ENCODE measurements at places on chromosomes 3 and 15. TPM values are rescaled to one million over a fixed set of nuclear protein-coding genes. Genes with fewer than 3 reads are reported as not detected.
A peak's percentile ranks its signal among the peaks of the same experiment; 100 is the strongest.

The MYEF2 gene
- total RNA-seq = 25.8 TPM

The MYH15 gene
- 0.37 TPM for total RNA-seq

The ERC2 gene
- not detected for total RNA-seq

The VILL gene
- 18.3 TPM for total RNA-seq

The GP9 gene
- total RNA-seq = not detected

The FAM81A gene
- total RNA-seq = 2.5 TPM

The SAMMSON gene
- total RNA-seq = not detected

The FES gene
- total RNA-seq = 61.2 TPM

DNA sequence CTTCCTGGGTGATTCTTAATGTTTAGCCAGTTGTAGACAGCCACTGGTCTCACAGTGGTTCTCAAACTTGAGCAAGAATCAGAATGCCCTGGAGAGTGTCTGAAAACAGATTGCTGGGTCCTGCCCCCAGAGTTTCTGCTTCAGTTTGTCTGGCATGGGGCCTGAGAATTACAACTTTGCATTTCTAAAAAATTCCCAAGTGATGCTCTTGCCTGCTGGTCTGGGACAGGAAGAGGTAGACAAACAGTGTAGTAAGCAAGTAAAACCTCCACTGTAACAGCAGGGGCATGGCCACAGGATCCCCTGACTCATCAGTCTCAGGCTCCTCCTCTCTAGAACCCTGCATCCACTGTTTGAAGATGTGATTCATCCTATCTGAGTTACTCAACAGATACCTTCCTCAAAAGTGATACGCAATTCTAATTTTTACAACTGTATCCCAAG is 36.5 kb downstream of the DZIP1L start:
- peaks cover 32% of the 10 kb centered on the region for H3K4me1 ChIP-seq
- peaks cover 22% of the 10 kb centered on the region for H3K27me3 ChIP-seq
- no peaks in the 10 kb centered on the region for H3K36me3 ChIP-seq
- no peak for DNase-seq
- no peak overlapping the region for H3K27ac ChIP-seq

DNA sequence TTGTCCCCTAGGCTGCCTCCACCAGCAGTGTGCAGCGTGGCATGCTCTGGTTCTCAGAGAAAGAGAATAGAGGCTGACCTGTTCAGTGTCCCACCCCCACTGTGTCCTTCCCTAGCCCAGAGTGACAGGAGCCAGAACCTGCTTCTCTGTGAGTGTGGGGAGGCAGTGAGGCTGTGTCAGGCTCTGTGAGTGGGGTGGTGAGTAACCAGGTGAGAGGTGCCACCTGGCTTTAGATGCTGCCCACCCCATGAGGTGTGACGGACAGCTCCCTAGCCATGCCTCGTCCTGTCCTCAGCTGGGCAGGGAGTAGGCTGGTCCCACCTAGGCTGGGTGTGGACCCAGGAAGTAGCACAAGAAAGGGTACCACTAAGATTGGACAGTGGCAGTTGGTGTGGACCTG is 6.3 kb downstream of the TEX264 start:
- no peaks in the 10 kb centered on the region for H3K27me3 ChIP-seq
- H3K27ac ChIP-seq = peak overlapping the region; percentile 58
- peaks cover 93% of the 10 kb centered on the region for H3K4me1 ChIP-seq
- H3K4me3 ChIP-seq = no peak overlapping the region
- no peak for DNase-seq

DNA sequence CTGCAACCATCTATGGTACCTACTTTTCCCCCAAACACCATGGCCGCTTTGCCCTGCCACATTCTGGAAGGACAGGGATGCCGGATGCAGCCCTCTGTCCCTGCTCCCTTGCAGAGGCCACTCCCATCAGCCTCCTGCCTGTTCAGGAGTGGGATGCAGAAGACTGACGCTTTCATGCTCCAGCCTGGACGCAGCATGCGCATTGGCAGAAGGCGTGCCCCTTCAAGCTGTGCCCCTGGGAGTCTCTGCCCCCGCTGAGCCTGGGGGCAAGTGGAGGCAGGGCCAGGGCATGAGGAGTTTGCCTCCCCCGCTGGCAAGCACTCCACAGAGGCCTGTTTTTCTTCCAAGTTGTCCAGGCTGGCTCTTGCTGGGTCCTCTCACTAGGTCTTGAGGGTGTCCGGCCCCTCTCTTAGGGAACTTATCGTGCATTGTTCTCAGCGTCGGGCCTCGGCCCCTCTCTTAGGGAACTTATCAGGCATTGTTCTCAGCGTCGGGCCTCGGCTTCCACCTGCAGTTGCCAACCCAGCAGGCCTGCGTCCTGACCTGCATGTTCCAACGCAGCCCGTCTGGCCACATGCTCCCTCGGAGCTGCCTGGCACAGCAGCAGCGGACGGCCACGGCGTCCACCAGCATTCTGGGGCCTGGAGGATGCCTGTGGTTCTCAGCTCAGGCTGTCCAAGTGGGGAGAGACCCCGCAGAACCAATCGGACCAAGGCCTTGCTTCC is 14.6 kb upstream of the SNRPA1 start:
- H3K4me3 ChIP-seq = no peak overlapping the region
- DNase-seq = no peak
- H3K27me3 ChIP-seq = no peaks in the 10 kb centered on the region
- H3K4me1 ChIP-seq = no peaks in the 10 kb centered on the region

- no peak overlapping the region for H3K4me3 ChIP-seq
- H3K4me1 ChIP-seq = no peaks in the 10 kb centered on the region
- no peak overlapping the region for H3K27ac ChIP-seq
- DNase-seq = no peak
- peaks cover 2% of the 10 kb centered on the region for H3K36me3 ChIP-seq
Observed at GRCh38 chr3:153513236-153513635, 351.2 kb downstream of the RAP2B start.

DNA sequence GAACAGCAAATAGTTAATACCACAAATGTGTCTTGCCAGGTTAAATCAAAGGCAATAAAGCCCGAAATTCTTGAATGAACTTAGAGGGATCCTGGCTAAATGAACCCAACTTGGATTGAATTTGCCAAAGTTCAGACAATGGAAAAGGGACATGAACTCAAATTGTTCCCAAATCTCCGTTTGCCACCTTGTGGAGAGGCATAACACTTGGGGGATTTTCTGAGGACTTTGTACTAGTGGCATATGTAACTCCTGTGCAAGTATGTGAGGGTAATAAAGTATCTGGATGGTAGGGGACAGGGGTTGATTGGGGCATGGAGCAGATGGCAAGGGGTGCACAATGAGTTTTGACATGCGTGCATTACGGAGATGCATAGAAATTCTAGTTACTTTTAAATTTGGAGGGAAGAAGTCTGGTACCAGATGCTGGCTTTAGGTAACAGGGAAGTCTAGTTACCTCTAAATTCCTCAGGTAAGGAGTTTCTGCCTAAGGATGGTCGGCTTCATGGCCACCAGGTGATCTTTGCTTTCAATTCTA is 1.2 kb upstream of the TCAIM start:
- peaks cover 22% of the 10 kb centered on the region for H3K4me1 ChIP-seq
- peaks cover 9% of the 10 kb centered on the region for H3K36me3 ChIP-seq
- peaks cover 9% of the 10 kb centered on the region for H3K27me3 ChIP-seq
- H3K27ac ChIP-seq = peak overlapping the region; percentile 95

DNA sequence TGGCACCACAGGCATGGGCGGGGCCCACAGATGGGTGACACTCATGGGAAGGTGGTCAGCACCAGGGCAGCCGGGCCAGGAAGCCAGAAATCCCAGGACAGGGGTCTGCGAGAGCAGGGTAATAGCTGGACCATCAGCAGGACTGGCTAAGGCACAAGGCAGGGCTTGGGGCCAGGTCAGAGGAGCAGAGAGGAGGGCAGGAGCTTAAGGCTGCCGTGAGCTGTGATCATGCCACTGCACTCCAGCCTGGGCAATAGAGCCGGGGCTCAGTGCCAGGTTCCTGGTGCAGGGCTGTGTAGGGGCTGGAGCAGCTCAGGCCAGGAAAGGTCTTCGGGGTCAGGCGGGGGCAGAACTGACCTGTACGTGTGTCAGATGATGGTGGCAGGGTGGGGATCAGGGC is 64.2 kb upstream of the LINGO1 start:
- H3K4me1 ChIP-seq = no peaks in the 10 kb centered on the region
- DNase-seq = no peak
- H3K36me3 ChIP-seq = no peaks in the 10 kb centered on the region
- H3K27ac ChIP-seq = no peak overlapping the region
- peaks cover 12% of the 10 kb centered on the region for H3K27me3 ChIP-seq
- H3K4me3 ChIP-seq = no peak overlapping the region

DNA sequence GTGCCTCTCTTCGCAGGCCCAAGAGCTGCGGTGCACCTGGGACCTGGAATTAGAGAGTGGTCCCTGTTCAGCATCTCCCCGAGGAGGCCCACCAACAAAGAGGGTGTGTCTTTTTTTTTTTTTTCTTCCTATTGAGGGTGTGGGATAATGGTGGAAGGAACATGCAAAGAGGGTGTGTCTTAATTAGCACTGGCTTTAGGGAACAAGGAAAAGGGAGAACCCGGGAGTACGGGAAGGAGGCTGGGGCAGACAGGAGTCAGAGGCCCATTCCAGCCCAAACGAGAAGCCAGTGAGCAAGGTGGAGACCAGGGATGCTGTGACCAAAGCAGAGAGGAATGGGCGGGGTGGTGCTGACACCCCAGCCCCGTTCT is 429 bp upstream of the LOXL1 start:
- peak overlapping the region; percentile 48 for H3K4me3 ChIP-seq
- H3K4me1 ChIP-seq = peaks cover 73% of the 10 kb centered on the region
- no peak for DNase-seq
- no peaks in the 10 kb centered on the region for H3K36me3 ChIP-seq

DNA sequence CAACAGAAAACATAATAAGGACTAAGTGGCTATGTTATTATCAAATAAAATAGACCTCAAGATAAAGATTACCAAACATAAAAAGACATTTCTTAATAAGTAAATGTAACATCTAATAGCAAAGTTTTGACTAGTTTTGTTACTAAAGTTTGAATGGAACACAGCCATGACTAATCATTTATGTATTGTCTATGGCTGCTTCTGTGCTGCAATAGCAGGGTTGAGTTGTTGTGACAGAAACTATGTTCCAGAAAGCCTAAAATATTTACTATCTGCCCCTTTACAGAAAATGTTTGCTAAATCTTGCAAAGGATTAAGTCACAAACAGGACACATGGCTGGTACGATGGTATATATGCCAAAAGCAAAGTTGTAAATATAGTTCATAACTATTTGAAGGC is 37.9 kb upstream of the MYH15 start:
- peaks cover 6% of the 10 kb centered on the region for H3K4me1 ChIP-seq
- no peak overlapping the region for H3K4me3 ChIP-seq
- H3K27me3 ChIP-seq = no peaks in the 10 kb centered on the region

GRCh38 chr3:151227807-151228665 is 25.0 kb upstream of the GPR171 start:
- H3K36me3 ChIP-seq = peaks cover 7% of the 10 kb centered on the region
- no peaks in the 10 kb centered on the region for H3K27me3 ChIP-seq
- DNase-seq = peak; percentile 89
- H3K27ac ChIP-seq = peak overlapping the region; percentile 77
- H3K4me3 ChIP-seq = peak overlapping the region; percentile 34

DNA sequence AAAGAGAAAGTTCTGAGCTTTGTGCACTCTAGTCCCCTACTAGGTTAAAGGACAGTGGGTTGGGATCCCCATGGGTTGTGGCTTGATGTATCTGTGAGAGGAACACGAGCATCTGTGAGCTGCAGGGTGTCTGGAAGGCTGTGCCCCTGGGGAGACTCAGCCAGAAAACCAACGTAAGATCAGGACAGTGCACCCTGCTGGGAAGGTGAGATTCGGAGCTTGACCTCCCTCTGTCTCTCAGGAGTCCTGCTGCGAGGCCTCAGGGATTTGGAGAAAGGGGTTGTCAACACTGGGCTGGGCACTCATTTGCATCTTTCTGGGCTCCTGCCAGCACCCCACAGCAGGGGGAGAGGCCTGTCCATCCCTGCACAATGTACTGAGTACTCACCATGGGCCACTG is 15.2 kb downstream of the ANKRD63 start:
- no peak overlapping the region for H3K27ac ChIP-seq
- H3K36me3 ChIP-seq = no peaks in the 10 kb centered on the region
- DNase-seq = no peak
- no peaks in the 10 kb centered on the region for H3K27me3 ChIP-seq

- no peaks in the 10 kb centered on the region for H3K36me3 ChIP-seq
- no peak overlapping the region for H3K27ac ChIP-seq
- no peaks in the 10 kb centered on the region for H3K4me1 ChIP-seq
- no peaks in the 10 kb centered on the region for H3K27me3 ChIP-seq
Observed at GRCh38 chr3:183904833-183905780, 20.4 kb upstream of the PARL start.

- no peak overlapping the region for H3K4me3 ChIP-seq
- H3K27me3 ChIP-seq = no peaks in the 10 kb centered on the region
- no peak for DNase-seq
- no peak overlapping the region for H3K27ac ChIP-seq
Observed at GRCh38 chr15:80052597-80053304, 6.7 kb upstream of the ZFAND6 start.

GRCh38 chr3:152177757-152178156 is 91.0 kb upstream of the MBNL1 start:
- no peak overlapping the region for H3K4me3 ChIP-seq
- peaks cover 4% of the 10 kb centered on the region for H3K27me3 ChIP-seq
- peaks cover 2% of the 10 kb centered on the region for H3K36me3 ChIP-seq
- H3K4me1 ChIP-seq = peaks cover 25% of the 10 kb centered on the region
- DNase-seq = no peak
- H3K27ac ChIP-seq = no peak overlapping the region

GRCh38 chr15:68149059-68149458 is 56.1 kb downstream of the CALML4 start:
- H3K27ac ChIP-seq = no peak overlapping the region
- H3K27me3 ChIP-seq = no peaks in the 10 kb centered on the region
- H3K4me1 ChIP-seq = peaks cover 8% of the 10 kb centered on the region
- no peak overlapping the region for H3K4me3 ChIP-seq

- DNase-seq = no peak
- H3K4me3 ChIP-seq = no peak overlapping the region
- H3K27ac ChIP-seq = no peak overlapping the region
- no peaks in the 10 kb centered on the region for H3K36me3 ChIP-seq
- peaks cover 3% of the 10 kb centered on the region for H3K27me3 ChIP-seq
Observed at GRCh38 chr15:80199869-80200268, 47.1 kb downstream of the FAH start.

- no peak overlapping the region for H3K4me3 ChIP-seq
- peak overlapping the region; percentile 65 for H3K27ac ChIP-seq
- no peak for DNase-seq
- H3K27me3 ChIP-seq = no peaks in the 10 kb centered on the region
Observed at GRCh38 chr15:31385736-31386135, 59.1 kb downstream of the KLF13 start.
